ENCODE measurements at places on chromosomes 3 and 15.

DNA sequence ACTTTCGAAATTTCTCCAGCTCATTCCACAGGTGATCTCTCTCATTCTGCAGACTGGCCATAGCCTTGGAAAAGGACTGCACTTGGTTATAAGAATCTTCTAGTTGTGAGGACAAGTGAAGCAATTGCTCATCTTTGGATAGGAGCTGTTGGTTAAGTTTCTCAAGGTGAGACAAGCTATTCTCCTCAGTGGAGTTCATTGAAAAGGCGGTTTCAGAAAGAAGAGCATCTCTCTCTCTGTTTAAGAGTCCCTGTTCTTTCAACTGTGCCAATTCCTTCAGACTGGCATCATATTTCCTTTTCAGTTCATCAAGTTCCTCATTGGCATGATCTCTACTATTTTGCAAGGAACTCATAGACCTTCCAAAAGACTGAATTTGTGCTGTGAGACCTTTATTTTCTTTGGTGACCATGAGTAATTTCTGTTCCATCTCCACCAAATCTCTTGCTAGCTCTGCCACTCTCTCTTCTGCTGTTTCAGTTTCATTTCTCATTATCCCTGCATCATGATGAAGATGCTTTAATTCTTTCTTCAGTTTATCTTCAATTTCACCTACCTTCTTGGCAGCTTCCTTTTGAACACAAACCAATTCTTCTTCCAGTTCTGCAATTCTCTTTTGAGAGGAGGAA is 30.2 kb upstream of the HCLS1 start:
- DNase-seq, result no peak

DNA sequence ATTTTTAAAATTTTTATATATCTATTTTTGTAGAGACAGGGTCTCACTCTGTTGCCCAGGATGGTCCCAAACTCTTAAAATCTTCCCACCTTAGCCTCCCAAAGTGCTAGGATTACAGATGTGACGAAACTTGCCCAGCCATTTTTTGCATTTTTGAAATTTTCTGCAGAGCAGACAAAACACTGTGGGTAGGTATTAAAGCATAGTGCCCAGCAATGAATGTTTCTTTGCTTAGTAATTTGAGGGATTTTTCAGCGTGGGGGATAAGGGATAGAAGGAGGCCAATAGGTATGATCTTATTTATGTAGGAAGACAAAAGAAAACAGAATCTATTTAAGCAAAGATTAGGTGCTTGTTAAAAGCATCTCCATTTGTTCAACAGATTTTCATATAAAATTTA is 446.8 kb upstream of the DPH6 start:
- DNase-seq, result no peak

DNA sequence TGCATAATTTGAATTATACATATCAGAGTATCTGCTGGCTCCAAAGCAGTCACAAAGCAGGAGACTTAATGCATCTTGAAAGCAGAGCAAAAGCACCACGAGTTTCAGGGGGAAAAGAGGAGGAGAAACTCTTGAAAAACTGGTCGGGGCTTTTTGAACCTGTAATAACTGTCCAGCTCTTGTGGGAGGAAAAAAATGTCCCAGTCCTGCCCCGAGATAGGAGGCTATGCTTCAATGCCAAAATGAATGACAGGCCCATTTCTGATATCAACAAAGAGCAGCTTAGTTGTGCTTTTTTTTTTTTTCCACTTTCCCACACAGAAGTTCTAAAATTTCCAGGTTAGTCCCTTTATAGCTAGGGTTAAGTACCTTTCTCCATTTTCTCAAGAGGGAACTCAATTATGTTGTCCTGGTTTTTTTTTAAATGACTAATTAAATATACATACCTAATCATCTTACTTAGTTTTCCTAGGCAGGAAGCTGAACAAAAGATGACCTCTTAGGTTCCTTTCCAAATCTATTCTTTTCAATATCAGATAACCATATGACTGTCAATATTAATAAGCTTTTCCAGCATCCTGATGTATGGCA is 120.2 kb downstream of the TFDP2 start:
- no peak for DNase-seq

DNA sequence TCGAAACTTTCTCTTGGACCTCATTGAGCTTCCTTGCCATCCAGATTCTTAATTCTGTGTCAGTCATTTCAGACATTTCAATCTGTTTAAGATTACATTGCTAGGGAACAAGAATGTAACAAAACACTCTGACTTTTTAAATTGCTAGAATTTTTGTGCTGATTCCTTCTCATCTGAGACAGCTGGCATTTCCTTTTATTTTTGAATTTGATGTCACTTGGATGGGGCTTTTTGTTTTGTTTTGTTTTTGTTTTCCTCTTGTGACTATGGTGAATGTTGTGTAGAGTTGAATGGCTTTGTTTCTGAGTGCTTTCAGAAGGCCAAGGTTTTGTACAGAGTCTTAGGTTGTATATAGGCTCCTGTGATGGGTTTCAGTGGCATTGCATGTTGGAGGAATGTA is 1129.3 kb downstream of the NAALADL2 start:
- no peak for DNase-seq
